ENCODE measurements at places on chromosomes 16 and 17.

DNA sequence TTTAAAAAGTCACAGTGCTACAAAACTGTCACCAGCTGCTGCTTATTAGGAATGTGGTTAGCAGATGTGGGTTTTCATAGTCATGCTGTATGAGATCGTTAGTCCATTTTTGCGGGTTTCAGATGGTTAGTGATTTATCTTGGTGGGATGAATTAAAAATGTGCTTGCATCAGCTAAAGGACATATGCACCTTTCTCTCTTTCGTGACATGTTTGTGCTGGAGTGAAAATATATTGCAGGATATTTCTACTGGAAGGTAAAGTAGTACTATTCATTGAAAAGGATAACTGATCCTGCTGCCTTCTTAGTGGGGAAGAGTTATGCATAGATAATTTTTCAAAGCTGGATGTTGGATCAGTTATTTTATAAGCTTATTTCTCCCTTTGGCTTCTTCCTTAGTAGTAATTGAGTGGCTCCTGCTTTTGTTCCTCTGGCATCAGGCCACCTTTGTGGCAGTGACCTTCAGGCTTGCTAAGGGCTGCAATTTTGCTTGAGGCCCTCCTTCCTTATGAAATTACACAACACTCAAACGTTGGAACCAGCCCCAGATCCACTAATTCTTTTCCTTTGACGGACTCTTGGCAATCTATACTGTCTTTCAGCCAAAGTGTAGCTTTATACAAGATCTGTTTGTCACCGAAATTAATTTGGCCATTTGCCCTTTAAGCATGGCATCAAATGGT is 7.5 kb upstream of the SNTB2 start:
- DNase-seq, result peak; percentile 82

DNA sequence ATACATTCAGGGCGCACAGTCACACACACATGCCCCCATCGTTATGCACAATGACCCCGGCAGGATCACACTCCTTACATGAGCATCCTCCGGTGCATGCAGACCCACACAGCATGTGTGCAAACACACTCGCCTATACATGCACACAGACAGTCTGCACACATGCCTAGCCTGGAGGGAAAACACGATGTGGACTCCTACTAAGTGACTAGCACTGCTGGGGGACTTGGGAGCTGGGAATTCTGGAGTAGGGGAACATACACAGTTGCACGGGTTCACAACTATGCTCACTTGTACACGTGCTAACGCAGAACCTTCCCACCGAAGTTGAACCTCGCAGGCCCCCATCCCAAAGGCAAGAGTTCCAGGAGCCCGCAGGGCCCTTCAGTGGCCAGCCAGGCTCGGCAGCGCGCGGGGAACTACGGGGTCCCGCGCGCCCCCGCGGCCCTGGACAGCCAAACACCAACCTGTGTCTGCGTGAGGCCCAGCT is 2.0 kb downstream of the DLX3 start:
- no peak for DNase-seq

GRCh38 chr17:19769946-19770652 is 22.0 kb upstream of the ALDH3A1 start:
- DNase-seq, result peak; percentile 53

DNA sequence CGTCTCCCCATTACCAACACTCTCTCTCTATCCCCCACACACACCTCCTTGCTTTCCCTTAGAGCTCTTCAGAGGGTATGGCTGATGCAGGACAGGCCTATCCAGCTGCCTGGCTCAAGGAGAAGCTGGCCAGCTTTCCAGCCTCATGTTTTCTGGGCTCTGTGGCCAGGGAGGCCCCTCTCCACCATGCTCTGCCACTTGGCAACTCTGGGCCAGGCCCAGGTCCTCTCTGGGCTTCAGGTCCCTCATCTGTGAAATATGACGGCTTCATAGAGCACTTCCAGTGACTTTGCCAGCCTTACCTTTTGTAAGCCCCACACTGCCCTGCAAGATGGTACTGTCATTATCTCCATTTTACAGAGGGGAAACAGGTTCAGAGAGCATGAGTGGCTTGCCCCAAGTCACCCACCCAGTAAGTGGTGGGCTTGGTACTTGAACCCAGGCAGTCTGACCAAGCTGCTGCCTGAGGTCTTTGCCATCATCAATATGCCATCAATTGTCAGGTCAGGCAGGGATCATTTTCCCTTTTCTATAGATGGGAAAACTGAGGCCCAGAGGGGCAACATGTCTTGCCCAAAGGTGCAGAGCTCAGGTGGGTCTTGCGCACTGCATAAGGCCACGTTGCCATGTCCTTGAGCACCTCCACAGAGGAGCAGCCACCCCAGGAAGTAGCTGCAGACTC is 548 bp upstream of the ADGRG5 start:
- no peak for DNase-seq

GRCh38 chr16:88406096-88407041 is 23.6 kb downstream of the ZNF469 start:
- DNase-seq, result no peak

GRCh38 chr16:82181461-82182185 is 11.6 kb upstream of the MPHOSPH6 start:
- no peak for DNase-seq

DNA sequence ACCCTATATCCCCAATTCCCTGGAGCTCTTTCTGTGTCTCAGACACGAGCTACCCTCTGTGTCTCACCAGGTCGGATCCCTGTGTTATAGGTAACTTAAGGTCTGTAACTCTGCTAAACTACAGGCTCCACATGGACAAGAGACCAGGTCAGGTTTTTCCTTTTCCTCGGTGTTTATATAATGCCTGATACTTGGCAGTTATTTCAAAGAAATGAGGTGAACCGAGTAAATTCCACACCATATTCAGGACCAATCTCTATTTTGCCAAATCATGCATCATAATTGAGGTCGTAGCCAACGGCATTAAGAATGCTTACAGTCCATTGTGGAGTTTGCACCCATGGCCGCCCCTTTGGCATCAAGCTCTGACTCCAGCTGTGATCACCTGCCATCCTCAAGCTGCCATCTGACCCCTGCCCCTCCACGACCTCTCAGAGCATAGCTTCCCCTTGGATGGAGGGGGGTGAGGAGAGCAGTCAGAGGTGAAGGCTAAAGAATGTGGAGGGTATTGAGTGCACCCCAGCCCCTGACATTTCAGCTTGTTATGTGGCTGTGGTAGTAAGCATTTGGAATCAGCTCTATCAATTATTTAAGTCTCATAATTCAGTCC is 434.7 kb upstream of the RBFOX1 start:
- DNase-seq, result no peak

GRCh38 chr17:66898536-66898935 is 63.6 kb downstream of the CACNG5 start:
- no peak for DNase-seq

DNA sequence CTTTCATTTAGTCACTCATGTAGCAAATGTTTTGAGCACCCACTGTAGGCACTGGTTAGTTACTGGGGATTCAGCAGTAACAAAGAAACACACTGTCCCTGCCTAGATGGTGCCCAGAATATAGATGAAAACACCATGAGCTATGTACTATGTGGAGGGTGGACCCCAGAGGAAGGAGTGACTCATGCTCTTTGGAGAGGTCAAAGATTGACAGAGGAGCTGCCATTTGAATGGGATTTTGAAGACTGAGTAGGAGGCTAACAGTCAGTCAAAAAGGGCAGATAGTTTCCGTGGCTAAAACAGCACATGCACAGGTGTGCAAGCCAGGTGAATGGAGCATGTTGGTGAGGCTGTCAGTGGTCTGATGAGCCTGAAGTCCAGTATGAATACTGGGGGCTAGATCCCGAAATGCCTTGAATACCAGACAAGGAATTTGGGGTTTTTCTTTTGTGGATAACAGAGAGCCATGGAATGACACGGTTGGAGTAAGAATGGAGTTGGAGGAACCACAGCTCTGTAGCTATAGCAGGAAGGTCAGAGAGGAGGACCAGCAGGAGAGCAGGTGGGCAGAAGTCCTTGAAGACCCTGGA is 6.1 kb downstream of the IL21R start:
- no peak for DNase-seq

DNA sequence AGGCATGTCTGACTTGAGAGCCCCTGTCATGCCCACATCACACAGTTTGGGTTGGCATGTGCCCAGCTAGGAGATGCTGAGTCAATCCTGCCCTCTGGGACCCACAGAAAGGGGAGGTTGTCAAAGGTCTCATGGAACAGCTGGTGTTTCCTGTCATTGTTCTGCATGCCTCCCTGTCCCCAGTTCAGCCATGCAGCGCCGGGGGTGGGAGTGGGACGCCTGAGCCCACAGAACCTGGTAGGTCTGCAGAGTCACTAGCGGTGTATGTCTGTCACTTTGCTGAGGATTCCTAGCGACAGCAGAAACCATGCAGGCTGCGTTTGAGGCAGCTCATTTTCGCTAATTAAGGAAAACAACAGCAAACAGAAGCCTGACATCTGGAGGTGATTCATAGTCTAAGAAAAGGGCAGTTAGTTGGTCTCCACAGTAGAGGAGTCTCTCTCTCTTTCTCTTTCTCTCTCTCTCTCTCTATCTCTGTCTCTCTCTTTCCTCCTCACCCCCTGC is 19.6 kb upstream of the CCL1 start:
- no peak for DNase-seq

- no peak for DNase-seq
Measured at GRCh38 chr17:64687961-64688360, 25.9 kb upstream of the SMURF2 start.

DNA sequence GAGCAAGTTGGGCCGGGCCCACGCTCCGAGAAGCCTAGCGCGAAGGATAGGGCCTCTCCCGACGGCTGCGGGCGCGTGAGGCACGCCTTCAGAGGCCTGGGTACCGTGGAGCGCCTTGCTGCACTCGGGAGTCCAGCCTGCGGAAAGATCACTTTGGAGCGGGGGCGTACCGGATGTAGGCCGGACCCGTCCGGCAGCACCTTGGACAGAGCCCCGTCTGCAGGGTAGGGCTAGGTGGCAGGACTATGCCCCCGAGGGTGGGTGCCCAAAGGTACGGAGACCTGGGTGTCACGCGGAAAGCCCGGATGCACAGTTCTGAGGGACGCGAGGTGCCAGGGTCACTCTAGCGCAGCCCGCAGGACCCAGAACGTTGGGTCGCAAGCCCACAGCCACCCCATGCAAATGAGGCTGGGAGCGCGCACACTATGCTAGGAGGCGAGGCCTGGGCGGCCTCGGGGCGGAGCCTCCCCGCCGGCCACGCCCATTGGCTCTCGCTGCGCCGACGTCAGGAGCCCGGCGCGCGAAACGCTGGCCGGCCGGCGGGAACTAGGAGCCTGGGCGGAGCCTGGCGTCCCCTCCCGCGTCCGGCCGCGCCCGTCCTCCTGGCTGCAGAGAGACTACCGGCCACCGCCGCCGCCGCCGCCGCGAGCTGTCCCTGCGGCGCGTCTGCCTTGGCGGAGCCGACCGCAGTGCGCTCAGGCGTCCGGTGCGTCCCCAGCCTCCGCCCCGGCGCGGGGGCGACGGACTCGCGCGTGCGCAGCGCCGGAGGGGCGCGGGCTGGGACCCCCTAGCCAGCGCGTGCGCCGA is at the start of gene PAQR4:
Gene PAQR4, plus strand, starts transcription at position 611 of the 807 bp plus-strand sequence. CDS start 327 bp downstream, outside the sequence.
- peak; percentile 33 for DNase-seq

GRCh38 chr17:75515496-75516254 is at the start of gene CASKIN2:
Gene CASKIN2 (minus strand): TSS chr17:75515537. CDS start chr17:75513804, 1,733 bp downstream.
- peak; percentile 75 for DNase-seq

DNA sequence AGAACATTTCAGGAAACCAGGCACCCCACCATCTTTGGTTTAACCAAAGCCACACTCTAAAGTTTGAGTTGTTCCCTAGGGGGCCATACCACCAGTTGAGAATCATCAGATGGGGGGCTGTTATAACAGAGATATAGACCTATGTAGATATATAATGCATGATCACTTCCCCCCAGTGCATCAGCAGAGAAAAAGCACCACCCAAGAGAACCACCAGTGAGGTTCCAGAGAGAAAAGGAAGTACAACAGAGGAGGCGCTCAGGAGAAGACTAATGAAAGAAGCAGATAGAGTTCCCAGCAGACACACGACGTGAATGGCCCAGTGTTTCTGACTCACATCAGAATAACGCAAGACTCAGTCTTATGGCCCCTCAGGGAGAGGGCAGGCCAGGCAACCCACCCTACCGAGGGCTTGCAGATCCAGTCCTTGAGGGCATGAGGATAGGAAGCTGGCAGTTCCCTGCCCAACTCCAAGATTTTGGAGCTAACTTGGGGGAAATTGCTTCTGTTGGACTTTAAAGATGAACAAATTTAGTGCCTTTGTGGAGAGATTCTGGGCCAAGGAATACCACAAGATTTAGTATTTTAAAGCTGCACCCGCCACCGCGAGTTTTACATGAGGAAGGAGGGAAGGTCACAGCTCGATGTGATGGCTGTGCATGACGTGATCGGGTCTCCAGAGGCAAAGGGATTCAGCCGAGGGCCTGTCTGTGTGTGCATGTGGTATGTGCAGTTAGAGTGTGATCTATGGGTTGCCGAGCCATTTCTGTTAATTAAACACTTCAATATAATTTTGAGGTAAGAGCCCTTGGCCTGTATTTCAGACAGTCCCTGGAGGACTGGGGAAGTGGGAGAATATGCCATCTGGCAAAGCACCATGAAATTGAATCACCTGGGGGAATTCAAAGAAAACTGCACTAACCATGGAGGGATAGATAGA is 53.1 kb downstream of the AIPL1 start:
- no peak for DNase-seq

GRCh38 chr17:37138571-37139120 is 189.9 kb downstream of the AATF start:
- DNase-seq, result no peak

DNA sequence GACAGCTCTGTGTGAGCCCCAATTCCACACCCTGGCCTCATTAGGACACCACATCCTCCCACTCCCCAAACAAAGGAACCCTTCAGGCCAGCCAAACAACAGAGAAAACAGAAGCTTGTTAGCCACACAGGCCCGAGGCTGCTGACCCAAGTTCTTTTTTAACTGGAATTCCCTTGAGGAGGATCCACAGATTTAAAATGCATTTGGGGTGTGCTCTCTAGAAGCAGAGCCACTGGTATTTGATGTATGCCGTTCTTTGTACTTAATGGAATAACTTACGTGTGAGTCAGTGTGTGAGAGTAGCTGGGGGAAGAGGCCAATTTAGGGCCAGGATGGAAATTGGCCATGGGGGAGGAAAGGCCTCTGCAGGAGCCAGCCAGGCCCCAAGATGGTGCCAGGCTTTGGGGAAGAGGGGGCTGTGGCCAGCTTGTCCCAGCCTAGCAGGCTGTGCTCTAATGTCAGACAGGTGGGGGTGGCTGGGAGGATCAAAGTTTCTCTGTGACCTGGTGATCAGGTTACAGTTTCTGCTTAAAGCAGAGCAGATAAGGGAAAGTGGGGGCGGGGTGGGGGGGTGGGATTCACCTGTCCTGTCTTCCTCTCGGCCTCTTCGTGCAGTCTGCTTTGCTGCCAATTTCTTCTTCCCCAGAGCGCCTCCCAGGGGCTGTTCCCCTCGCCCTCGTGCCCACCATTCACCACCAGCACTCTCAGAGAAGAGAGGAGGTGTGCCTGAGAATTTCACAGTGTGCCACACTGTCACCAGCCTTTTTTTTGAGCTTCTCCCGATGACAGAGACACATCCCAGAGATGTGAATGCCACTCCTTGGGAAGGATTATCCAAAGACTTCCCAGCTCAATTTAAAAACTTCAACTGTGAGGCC is 50.8 kb downstream of the TOM1L2 start:
- peak; percentile 94 for DNase-seq

DNA sequence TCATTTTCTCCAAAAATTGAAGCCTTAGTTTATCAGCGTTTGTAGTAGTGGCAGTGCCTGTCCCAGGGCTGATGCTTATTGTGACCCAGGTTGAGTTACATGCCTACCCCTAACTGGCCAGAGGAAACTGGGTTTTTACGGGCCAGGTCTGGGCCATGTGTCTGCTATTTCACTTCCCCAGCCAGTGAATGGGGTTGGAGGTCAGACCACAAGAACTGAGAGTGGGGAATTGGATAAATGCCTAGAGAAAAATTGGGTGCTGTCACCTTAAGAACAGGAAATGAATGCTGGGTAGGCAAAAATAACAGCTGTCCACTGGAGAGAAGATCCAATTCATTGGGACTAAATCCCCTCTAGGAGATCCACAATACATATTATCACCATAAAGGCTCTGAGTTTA is 5.2 kb downstream of the ADPRM start:
- no peak for DNase-seq
